ENCODE measurements at places on chromosomes 6 and 20.

DNA sequence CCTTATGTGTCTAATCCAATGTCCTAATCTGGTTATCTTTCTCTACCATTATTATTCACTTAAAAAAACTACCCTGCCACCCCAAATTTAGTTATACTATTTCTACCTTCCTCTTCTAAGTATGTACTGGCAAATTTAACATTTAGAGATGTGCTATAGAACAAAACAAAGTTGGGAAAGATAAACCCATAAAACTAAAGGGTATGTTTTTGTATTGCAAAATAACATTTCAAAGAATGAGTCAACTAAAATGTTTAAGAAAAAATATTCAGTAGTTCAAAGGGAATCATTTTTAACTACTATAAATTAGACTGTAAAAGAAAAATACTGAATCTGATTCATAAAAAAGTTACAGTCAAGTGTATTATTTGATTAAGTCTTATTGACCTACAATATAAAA lies 103.0 kb downstream of the LMBRD1 start:
- DNase-seq = no peak

- peak; percentile 57 for DNase-seq
These were observed 214.3 kb upstream of the MARCKS start for GRCh38 chr6:113642714-113643406.

DNA sequence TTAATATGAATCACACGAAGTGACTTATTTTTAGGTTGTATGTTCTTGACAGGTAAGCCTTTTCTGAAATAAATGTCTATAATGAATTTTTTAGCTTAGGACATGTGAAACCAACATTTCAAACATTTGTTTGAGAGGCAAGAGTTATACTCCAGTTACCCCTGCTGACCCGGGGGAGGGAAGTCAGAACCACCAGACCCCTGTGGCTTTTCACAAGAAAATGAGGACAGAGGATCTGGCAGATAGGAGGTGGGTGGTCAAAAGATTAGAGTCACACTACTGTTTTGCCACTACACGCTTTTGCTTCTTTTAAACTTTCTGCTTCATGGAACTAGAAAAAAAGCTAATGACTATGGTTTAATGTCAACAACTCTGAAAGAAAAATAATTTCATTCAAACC lies 27.5 kb upstream of the ADGRF4 start:
- no peak for DNase-seq

DNA sequence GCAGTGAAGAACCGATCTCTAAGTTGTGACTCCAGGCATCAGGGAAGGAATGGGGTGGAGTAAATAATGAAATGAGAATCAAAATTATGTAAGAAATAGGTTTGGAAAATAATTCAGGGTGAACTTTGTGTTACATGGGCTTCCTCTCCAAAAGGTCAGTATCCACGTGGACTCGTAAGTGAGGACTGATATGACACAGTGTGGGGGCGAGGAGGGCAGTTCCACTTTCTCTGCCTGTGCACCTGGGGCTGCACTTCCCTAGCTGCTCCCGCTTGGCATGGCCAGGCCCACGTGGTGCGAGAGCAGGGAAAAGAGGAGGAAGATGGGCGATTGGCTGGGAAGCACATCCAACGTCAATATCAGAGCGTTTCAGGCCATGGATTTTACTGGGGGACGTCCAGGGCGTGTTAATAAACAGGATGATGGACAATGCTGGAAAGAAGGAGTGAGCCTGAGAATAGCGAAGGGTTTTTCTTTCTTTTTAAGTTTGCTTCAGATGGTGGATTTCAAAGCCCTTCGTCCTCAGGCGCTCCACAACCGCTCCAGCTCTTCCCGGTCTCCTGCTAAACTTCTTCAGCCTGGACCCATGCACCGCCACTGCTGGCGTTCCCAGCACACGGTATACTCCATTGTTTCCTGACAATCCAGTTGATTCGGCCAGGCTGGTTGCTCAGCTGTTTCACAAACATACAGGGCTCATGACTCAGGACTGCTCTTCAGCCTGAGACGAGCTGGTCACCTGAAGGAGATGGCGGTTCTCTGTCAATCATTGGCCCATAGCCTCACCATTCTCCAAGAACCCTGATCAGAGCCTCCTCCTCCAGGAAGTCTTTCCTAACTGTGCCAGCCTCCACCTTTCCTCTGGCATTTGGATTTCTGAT lies 11.8 kb downstream of the CCR6 start:
- no peak for DNase-seq

GRCh38 chr6:95593025-95593424 lies 15.7 kb downstream of the MANEA start:
- no peak for DNase-seq

DNA sequence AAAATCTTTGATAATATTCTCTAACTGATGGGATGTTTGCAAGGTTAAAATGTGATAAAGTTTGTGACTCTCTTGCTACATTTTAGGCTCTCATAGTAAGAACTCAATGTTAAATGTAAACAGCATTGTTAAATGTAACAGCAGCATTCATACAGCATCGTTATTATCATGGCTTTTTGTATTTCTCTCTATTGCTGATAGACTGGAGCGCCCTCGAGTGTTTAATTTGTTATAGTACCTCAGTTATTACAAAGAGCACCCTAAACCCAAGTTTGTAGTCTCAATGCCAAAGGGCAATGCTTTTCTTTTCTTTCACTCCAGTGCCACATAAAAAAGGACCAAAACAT lies 14.9 kb upstream of the TTPAL start:
- DNase-seq = peak; percentile 41

- DNase-seq = peak; percentile 33
These were observed 46.3 kb downstream of the GOPC start for GRCh38 chr6:117555882-117556498.

DNA sequence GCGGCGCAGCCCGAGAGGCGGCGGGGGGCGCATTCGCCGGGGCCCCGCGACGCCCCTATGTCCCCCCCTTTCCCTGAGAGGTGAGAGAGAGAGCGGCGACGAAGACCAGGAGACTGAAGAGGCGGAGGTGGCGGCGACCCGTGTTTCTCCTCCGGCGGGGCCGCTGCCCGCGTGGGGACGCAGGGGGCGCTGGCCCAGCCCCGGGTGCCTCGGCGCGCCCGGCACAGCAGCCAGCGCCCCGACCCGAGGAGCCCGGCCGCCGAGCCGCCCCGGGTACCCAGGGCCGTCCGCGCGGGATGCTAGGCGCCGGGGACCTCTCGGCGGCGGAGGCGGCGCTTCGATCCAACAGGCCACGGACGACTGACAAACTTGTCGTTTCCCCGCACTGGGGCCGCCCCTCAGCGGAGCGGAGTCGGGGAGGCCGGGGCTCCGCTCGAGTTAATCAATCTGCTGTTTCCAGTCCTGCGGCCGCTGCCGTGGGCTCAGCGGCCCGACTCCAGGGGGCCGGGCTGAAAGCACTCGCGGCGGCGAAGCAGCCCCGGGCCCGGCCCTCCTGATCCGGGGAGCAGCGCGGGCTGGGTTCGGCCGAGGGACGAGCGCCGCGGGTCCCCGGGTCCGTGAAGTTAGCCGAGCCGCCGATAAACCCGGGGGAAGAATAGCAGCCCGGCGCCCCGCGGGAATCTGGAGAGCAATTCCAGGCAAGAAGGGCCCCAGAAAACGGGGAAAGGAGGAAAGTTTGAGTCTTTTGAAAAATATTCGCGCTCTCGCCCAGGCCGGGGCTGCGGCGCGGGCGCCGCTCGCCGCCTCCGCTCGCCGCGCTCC lies 631 bp downstream of the MDGA1 start:
- peak; percentile 69 for DNase-seq

- DNase-seq = no peak
These were observed 380.6 kb downstream of the HDGFL1 start for GRCh38 chr6:22949967-22950366.

- no peak for DNase-seq
These were observed 164.2 kb downstream of the GMPR start for GRCh38 chr6:16402581-16402900.

DNA sequence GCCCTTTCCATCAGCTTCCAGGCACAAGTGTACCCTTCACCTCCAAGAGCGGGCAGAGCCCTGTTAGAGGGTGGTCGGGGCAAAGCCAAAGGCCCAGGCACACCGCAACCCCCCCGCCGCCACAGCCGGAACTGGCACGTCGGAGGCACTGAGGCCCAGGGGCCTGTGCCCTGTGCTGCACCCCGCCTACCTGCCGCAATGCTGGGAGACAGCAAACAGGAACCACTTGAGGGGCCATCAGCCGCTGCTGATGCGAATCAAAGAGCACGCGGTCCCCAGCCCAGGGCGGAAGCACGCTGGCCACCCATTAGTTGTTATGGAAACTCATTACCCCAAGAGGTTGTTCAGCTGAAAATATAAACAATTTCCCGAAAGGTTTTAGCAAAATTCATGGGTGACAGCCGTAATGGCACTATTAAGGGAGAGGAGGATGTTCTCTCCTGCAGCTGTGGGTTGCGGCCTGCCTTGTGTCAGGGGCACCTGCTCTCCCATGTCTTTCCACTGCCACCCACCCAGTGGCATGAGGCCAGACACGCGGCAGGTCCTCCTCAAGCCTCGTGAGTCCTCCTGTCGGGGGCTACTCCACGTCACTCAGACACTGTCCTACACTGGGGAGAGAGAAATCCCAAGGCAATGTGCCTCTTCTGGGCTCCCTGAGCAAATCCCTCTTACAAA lies 65.3 kb downstream of the EDN3 start:
- no peak for DNase-seq
